ENCODE measurements at places on chromosomes 13 and 19.
A peak's percentile ranks its signal among the peaks of the same experiment; 100 is the strongest.

DNA sequence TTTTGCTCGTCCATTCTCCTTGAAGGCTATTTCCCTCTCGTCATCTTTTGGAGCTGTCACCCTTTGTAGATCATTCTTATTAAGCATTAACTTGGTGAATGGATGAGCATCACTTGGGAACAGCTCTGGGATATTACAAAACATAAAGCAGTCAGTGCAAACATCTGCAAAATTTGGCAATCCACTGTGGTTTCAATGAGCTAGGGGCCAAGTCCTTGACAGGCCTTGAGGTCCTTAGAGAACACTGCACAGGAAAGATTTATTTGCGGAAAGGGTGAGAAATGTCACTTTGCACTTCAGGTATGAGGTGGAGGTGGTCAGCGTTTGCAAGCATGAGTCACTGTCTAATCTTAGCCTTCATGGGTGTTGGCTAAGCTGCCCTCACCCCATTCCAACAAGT, 239.7 kb upstream of the MAB21L1 start:
- no peak for DNase-seq

- DNase-seq: no peak
Observed at GRCh38 chr19:45161738-45162607, 1.2 kb upstream of the NKPD1 start.

GRCh38 chr13:94673851-94674250, 38.5 kb downstream of the SOX21 start:
- DNase-seq: no peak

DNA sequence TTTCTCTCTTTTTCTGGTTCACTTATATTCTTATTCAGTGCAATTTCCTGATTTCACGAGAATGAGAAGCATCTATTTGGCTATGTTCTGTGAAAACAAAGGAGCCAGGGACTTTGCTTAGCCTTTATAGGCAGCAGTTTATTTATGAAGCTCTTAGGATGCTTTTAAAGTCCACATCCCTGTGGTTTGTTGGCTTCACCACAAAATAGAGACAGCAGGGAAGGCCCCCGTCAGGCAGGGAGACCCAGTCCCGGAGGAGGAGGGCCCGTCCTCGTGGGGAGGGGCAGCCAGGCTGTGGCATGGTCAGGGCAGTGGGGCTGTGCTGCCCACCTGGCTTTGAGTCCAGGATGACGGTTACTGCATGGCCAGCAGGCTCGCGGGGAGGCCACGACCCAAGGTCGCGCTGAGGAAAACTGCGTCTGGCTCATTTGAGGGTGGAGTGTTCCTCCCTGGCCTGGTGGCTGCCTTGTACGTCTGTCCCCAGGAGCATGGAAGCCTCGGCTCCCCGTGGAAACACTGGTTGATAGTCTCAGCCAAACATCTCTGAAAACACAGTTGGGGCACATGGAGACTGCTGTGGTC, 92.7 kb downstream of the ATP11A start:
- peak; percentile 36 for DNase-seq

- no peak for DNase-seq
Observed at GRCh38 chr19:33864311-33864850, 67.7 kb downstream of the KCTD15 start.

GRCh38 chr13:21033212-21033840, 28.1 kb downstream of the LATS2 start:
- no peak for DNase-seq

DNA sequence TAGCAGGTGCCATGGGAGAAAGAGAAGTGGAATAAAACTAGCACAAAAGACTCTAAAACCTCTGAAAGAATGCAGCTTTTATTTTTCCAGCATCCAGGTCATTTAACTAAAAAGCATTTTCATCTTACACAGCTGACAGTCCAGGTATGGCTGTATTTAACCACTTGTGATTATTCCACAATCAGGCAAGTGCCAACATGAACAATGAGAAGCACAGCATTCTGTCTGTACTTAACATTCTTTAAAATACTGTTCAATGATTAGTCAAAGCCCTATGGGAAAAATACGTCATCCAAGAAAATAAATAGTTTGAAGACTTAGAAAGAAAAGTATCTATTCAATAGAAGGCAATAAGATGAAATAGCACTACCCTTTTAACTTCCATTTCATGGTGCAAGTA, 246.9 kb downstream of the LIG4 start:
- DNase-seq: no peak

DNA sequence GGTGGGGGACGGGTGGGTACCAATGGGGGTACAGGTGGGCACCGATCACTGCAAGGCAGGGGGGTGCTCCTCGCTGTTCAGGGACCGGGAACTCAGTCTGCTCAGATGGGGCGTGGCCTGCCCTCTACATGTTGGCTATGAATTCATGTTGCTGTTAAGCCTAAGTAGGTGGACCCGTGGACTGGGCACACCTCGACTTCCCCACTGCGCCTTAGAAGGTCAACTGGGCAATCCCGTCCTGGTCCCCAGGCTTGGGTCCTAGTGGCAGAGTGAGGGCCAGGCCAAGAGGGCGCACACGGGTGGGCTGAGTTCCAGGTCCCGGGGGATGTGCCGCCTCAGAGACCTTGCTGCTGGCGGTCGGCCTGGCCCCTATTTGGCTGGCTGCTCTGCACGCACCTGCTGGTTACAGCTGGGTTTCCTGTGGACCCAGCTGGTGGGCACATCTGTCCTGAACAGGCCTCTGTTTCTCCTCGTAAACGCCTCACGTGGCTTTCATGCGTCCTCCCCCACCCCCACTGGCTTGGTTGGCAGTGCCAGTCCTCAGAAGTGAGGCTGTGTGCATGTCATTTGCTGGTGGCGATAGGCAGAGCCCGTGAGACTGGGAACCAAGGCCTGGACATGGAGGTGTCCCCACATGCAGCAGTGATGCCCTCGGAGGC, 13.5 kb upstream of the ZNF554 start:
- DNase-seq: no peak

DNA sequence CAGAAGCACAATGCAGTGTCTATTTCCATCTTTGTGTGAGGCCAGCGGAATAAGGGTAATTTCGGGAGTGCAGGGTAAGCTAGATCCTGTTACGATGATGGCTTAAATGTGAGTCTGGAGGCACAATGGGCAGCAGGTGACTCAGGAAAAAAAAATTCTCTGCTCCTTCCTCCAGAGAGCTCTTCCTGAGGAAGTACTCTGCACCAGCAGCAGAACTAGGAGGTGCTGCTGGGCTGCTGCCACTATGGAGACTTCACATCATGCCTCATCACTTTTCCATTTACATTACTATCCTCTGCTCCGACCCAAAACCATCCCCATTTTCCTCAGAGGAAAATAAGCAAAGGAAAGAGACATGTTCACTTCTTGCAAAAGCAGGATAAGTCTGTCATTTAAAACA, 282.0 kb downstream of the DNAJC15 start:
- no peak for DNase-seq

DNA sequence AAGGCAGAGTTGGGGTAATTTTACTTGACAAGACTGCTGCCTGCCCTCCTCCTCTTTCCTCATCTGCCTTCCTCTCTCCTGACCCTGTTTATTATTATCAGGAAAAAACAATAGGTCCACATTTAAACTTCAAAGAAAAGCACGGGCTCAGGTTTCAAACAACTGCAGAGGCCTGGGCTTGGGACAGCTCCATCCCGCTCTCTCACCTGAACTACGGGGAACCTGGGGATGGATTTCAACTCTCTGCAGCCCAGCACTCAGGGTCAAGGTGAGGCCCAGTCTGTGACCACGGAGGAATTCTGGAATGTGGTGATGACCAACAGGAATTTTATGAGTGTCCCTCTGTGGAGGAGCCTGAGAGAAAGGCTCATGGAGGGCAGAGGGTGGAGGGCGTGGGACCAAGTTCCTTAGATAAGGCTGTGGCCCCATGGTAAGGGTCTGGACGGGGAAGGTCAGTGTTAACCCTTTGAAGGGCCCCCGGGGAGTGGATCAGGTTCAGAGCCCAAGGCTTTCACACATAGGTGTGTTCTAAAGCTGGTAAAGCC, 220.8 kb upstream of the MAB21L1 start:
- no peak for DNase-seq

GRCh38 chr19:10543059-10543419, 665 bp upstream of the ATG4D start:
- DNase-seq: no peak

GRCh38 chr19:58367698-58368454, 5.3 kb upstream of the ZNF497 start:
- no peak for DNase-seq

DNA sequence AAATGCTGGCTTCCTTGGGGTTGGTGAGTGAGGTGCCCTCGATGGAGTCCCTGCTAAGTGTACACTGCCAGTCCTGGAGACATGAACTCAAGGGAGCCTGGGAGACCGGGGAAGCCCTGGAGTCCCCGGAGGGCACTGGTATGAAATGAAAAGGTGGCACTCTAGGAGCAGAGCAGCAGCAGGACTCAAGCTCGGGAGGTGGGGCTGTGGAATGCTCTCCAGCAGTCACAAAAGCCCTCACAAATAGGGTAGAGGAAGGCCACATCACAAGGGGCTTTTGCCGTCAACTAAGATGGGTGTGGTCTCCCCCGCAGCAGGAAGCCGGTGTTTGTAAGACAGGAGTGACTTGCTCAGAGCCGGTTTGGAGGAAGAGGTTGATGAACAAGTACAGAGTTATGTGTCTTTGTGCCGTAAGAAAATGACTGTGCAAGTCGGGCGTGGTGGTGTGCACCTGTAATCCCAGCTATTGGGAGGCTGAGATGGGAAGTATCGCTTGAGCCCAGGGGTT, 19.3 kb downstream of the CCNE1 start:
- DNase-seq: no peak

DNA sequence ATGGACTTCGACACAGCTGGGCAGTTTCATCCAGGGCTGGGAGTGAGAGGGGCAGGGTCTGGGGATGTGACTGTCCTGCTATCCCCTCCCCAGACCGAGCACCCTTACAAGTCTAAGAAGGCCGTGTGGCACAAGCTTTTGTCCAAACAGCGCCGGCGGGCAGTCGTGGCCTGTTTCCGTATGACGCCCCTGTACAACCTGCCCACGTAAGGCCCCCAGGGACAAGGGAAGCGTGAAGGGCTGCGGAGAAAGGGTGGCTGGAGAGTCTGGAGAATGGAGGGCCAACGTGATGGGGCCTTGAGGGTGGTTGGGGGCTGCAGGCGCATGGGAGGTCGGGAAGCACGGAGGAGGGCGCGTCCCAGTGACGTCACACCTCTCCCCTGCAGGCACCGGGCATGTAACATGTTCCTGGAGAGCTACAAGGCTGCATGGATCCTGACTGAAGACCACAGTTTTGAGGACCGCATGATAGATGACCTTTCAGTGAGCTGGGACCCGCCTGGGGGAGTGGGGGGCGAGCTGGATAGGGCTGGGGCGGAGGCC, 89.5 kb downstream of the MAP4K1 start:
- no peak for DNase-seq

GRCh38 chr19:53389571-53389970, 5.4 kb upstream of the ZNF765 start:
- DNase-seq: no peak

DNA sequence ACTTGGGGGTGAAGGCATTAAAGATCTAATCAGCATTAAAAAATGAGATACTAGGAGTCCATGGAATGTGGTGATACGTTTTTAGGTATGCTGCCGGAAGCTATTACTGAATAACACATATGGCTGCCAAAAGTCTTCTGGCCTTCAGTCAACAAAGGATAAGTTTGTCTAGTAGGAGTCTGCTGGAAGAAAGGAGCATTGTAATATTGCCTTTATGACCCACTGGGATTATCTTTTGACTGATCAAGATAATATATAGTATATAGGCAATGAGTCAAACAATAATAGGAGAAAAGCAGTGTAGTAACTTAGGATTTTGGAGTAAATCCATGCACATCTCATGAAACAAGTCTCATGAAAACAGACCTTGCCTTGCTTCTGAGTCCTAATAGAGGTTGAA, 295.4 kb downstream of the SLITRK6 start:
- DNase-seq: no peak

- no peak for DNase-seq
Observed at GRCh38 chr13:32893176-32893575, 123.0 kb upstream of the KL start.

DNA sequence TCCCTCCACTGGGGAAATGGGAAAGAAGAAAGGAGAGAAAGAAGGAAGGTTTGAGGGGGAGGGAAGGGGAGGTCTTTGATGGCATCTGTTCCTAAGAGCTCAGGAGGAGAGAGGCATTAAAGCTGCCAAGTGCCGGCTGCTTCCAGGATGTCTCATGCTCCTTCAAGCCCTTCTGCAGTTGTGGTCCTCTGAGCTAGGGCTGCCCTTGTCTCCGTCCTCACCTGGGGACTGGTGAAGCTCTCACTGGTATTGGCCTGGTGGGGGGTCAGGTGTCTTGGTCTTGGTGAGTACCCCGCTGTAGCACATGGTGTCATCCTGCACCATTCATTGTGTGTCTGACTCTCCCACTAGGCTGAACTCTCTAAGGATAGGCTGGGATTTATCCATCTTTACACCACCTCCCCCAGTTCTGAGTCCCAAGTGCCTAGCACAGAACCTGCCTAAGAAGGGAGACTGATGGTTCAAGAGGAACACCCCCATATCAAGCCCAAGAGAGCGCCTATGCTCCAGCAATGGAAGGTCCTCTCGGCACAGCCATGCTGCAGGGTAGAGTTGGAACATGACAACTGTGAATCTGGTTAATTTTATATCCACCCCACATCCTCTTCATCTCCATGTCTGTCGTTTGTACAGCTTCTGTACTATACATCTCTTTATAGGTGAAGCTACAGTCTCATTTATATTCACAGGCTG, 83.7 kb downstream of the AKAP11 start:
- DNase-seq: no peak

- DNase-seq: no peak
Observed at GRCh38 chr19:48310227-48310626, 15.1 kb upstream of the EMP3 start.

DNA sequence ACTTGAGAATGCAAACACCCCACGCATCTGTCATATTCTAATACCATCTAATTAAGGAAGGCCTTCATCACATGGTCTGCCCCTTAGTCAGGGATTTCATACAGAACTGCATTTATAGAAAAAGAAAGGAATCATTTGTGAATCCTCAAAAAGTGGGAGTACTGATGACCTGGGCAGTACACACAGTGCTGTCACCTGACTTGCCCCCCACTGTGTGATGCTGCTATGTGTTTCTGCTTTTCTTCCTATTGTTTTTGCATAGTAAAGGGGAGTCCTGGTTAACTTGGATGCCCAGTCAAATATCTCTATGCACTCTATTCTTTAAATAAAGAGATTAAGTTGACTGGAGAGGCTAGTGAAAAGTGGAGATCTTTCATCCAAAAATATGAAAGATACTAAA, 1921.2 kb upstream of the PRR20A start:
- DNase-seq: no peak

GRCh38 chr13:111510502-111511218, 190.2 kb downstream of the TEX29 start:
- DNase-seq: no peak

DNA sequence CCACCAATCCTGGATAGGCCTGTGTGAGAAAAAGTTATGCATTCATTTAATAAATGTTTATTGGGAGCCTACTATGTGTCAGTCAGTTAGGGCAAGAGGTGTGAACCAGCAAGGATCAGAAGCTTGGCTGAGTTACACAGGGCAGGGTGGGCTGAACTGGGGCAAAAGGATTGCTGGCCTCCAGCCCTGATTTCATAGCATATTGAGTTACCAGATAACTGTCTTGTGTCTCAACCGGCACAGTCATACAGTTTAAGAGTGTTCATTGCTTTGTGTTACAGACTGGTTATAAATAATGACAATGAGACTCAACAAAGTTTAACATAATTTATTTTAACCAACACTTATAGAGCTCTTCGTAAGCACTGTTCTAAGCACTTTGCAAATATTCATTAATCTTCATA, 253.8 kb downstream of the DLEU7 start:
- DNase-seq: no peak

- no peak for DNase-seq
Observed at GRCh38 chr13:91284335-91284734, 63.2 kb upstream of the MIR17HG start.

Data from head of caudate nucleus (tissue), 42 donors.